NCI-H1694 (cell line): ENCODE measurements at places on chromosomes 5 and 9.

DNA sequence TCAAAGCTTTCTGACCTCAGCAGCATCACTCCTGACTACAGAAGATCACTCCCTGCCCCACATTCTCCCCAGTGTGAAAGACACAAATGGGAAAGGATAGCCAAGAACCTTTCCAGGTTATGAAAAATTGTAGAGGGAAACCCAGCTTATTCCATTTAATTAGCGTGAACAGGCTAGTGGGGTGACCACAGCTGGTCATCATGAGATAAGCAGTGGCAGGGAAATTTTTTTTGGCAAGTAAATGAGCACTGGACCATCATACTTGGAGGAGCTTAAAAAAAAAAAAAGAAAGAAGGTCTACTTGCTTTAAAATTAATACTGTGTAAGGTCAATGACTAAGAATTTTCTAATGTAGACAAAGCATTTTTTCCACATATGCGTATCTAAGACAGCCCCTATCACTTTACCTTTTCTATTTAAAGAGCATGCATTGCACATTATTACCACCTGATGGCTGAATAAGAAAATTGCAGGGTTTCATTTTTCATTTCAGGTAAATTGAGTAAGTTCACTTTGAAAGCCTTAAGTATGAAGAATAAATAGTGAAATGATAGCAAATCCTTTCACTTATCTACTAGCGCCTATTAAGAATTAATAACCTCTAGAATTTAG, 123.6 kb downstream of the ELAVL2 start:
- DNase-seq: no peak

- DNase-seq: no peak
Observed at GRCh38 chr5:161396171-161396570, 150.4 kb downstream of the GABRB2 start.

DNA sequence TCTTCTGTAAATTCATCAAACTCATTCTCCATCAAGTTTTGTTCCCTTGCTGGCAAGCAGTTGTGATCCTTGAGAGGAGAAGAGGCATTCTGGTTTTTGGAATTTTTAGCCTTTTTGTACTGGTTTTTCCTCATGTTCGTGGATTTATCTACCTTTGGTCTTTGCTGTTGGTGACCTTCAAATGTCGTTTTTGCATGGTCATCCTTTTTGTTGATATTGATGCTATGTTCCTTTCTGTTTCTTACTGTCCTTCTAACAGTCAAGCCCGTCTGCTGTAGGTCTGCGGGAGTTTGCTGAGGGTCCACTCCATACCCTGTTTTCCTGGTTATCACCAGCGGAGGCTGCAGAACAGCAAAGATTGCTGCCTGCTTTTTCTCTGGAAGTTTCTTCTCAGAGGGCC, 140.9 kb downstream of the RPS23 start:
- no peak for DNase-seq

GRCh38 chr9:125332527-125332926, 70.9 kb downstream of the GAPVD1 start:
- DNase-seq: no peak

DNA sequence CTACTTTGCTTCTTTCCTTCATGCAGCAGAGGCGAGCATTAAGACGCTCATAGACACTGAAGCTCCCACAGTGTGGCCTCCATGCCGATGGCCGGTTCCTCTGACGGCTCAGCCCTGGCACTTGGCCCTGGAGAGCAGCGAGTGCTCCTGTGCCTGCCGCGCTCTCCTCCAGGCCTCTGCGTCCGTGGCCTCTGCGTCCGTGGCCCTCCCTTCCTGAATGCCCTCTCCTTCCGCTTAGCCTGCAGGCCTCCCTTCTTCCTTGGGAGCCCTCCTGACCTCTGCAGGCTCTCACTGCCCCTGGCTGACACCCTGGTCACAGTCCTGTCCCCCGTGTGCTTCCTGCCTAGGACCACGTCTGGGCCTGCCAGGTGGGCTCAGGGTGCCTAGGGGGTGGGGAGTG, 92.8 kb downstream of the ZNF354C start:
- no peak for DNase-seq

DNA sequence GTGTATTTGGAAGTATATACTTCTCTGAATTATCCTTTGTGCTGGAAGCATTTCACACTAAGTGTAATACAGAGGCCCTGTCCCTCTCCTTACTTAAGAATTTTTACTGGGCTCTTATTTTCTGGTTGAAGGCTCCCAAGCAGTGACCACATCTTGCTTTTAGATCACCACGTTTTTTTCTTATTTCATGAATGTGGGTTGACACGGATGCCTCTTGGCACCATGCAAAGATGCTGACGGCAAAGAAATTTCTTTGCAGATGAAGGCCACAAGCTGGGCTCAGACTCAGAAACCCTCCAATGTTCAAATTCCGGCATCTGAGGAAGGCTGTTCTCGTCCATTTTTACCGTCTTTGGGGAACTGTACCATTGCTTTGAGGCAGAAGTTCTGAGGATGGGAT, 168.5 kb downstream of the HMHB1 start:
- DNase-seq: no peak

GRCh38 chr9:23492126-23493002, 333.7 kb downstream of the ELAVL2 start:
- DNase-seq: peak; percentile 66

DNA sequence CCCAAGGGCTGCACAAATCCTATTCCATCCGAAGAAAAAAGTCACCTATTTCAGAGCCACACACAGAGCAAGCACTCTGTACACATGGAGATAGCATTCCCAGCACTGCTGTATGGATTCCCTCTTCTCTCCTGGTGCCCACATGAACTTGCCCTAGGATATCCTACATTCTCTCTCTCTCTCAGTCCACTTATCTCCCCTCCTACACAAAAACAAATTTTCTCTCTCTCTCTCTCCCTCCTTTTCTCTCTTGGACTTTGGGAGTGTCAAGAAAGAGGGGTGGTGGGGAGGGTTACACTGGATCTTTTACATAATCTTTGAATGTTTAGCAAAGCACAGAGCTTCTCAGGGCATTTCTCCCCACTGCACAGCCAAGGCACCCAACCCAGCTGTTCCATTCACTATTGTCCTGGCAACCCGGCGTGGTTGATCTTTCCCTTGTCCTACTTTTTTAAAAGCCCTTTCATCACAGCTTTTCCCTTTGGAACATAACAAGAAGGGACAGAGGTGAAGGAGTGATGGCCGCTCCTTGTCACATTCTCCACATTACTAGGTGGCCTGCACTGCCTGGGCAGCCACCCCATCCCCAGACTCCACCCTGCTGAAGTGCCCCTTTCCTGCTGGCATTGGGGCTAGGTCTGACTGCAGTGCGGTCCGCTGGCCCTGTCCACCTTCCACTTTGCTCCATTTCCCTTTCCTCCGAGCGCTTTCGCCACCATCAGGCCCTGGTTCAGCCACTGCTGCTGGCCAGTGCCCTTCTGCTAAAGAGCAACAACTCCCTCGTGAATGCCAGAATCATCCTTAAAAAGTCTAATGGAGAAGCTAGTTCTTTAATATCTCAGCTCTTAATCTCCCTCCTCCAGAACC, 22.2 kb upstream of the SLC1A3 start:
- DNase-seq: no peak

GRCh38 chr5:60210810-60211209, 317.3 kb upstream of the PDE4D start:
- DNase-seq: no peak

- no peak for DNase-seq
Observed at GRCh38 chr5:14475045-14475444, 106.5 kb upstream of the OTULINL start.

- DNase-seq: no peak
Observed at GRCh38 chr9:116692616-116693015, 5.5 kb downstream of the TRIM32 start.

DNA sequence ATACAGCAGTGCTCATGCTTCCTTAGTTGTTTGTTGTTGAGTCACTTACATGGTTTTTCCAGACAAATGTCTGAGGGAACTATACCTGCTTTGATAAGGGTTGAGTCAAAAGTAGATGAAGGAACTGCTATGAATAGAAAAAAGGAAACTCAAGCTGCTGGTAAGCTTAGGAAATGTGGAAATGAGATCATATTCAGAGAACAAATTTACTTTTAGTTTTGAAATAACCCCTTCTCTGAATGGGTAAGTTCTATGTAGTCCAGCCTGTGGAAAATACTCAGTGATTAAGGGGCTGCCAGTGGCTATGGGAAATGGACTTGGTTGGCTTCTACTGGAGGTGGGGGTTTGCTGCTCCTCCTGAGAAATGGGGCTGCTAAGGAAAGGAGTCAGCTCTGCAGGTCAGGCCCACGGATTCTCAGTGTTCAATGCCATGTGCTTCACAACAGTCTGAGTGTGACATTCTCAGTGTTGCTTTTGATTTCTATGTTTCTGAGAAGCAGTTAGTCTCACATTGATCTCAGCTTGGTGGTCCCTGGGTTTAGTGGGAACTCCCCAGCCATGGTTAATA, 47.7 kb upstream of the GLRX start:
- DNase-seq: no peak

DNA sequence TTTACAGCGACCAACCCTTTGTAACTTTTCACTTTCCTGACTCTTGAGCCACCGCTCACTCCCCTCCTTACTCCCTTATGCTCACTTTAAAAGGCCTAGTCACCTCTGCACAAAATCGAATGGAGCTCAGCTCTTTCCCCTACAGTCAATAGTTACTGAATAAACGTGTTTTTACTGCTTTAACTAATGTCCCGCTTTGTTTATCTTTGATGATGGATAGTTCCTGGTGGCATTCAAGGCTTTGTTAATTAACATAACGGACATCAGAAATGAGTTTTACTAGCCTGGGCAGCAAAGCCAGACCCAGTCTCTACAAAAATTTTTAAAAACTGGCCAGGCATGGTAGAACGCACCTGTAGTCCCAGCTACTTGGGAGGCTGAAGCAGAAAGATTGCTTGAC, 5.0 kb downstream of the SERINC5 start:
- no peak for DNase-seq

GRCh38 chr5:132466433-132467286, 23.9 kb downstream of the IRF1 start:
- DNase-seq: no peak

- no peak for DNase-seq
Observed at GRCh38 chr5:107121793-107122519, 548.8 kb downstream of the EFNA5 start.

DNA sequence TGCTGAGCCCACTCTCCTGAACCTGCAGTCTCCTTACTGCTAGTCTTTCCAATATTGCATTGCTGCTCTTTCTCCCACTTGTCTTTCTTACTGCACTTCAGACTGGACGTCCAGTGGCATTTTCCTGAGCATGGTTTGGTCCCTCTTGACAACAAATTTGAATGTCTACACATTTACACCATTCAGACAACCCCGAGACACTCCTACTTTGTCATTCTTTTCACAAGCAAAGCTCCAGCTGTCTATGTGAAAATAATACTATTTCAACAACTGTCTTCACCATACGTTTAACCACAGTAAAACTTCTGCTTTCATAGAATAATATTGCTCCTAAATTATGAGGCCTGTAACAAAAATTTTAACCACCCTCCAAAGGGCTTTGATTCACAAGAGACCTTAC, 10.4 kb upstream of the APTX start:
- no peak for DNase-seq

GRCh38 chr5:11903614-11904264, 507 bp downstream of the CTNND2 start:
- no peak for DNase-seq

- no peak for DNase-seq
Observed at GRCh38 chr9:95344735-95345325, 27.3 kb upstream of the FANCC start.

DNA sequence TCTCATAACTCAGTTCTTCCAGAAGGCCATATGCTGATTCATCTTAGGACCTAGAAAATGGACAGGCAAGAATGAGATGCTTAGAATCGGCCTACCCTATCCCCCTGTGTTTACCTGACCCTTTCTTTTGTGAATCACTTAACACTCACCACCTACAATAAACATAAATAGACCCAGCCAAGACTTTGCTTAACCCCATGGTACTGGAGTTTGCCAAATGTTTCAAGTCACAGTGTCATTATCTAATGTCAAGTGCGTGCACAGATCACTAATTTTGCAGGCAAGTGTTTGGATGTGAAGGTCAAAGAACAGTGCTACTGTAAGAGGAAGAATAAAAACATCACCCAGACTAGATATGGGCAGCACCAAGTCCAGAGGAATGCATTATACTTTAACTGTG, 77.5 kb downstream of the GLIS3 start:
- no peak for DNase-seq

- DNase-seq: no peak
Observed at GRCh38 chr5:1112596-1113331, 901 bp upstream of the SLC12A7 start.

DNA sequence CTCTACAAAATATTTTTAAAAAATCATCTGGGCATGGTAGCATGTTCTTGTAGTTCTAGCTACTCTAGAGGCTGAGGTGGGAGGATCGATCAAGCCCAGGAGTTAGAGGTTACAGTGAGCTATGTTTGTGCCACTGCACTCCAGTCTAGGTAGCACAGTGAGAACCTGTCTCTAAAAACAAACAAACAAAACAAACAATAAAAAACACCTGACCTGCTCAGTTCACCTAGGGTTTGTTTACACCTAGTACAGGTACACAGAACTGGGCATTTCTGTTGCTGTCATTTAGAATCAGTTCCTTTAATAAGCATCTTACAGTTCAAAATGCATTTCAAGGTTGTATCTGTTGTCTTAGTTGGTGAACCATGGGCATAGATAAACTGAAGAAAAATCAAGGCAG, 95.3 kb downstream of the MEGF10 start:
- no peak for DNase-seq

DNA sequence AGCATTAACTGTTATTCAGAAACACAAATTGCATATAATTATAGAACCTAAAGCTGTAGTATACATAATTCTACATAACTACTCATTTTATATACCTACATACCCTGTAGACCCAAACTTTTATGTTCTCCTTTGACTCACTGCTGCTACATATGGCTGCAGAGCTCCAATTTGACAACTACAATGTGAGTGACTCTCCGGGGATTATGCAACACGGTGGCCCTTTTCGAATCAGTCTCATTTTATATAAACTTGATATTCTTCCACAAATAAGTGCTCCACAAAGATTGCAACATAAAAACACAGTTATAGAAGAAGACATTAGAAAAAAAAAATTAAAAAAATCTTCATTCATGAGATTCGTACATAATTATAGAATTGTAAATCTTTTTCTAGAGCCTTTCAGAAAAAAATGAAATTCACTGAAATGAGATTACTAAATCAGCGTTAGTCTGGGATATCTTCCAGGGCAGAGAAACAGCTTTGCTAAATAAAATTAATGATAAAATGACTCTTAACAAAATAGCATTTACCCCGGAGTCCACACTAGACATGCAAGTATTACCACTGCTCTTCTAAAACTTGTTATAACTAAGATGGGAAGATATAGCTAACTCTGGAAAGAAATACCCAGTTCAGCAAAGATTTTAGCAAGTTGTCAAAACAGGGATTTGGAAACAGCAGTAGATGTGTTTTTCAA, 52.6 kb downstream of the SRFBP1 start:
- no peak for DNase-seq

- DNase-seq: no peak
Observed at GRCh38 chr5:115096034-115096769, 73.5 kb downstream of the TRIM36 start.

DNA sequence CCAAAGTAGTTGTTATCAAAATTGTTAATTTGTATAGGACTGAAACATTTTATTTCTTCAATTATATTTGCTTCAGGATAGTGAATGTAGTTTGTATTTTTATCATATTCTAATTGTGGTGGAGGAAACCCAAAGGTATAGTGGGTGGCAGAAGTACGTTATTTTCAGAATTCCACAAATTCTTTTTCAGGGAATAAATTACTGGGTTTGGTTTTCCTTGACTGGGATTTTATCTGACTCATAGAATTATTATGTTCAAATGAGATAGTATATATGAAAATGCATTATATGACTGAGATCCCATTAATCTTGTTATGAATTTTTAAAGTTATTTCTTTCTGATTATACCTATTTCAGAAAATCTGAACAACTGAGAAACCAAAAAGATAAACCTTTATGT, 73.7 kb downstream of the VPS13A start:
- DNase-seq: no peak
